ENCODE measurements at places on chromosomes 7 and 10.

DNA sequence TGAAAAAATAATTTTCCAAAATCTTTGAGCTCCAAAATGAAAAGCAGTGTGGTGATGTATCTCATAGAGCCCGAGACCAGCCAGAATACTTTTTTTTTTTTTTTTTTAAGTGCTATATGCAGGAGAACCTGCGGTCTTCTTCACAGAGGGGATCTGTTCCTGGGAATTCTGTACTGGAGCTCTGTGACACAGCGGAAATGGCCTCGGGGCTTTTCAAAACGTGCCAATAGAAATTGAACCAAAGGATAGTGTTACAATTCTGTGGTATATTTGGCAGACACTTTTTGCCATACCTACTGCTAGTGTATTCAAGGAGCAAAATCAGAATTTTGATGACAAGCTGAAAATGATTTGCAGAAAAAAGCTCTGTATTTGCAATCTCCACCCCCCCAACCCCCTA, 1429.3 kb upstream of the LRRTM3 start:
- no peak for DNase-seq

DNA sequence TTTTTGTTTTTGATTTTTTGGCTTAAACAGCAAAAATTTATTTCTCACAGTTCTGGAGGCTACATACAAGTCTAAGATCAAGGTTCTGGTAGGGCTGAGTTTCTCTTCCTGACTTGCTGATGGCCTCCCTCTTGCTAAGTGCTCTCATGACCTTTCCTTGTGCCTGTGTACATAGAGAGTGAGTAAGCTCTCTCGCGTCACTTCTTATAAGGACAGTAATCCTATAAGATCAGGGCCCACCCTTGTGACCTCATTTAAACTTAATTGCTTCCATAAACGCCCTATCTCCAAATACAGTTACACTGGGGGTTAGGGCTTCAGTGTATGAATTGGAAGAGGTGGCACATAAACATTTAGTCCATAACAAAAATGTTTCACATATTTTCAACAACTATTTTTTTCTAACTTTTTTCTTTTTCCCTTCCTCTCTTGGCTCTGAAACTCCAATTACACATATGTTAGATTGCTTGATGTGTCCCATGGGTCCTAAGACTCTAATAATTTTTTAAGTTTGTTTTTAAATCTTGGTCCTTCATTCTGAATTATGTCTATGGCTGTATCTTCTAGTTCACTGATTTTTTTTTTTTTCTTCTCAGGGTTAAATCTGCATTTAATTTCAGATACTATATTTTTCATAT, 149.8 kb downstream of the HBP1 start:
- DNase-seq = no peak

DNA sequence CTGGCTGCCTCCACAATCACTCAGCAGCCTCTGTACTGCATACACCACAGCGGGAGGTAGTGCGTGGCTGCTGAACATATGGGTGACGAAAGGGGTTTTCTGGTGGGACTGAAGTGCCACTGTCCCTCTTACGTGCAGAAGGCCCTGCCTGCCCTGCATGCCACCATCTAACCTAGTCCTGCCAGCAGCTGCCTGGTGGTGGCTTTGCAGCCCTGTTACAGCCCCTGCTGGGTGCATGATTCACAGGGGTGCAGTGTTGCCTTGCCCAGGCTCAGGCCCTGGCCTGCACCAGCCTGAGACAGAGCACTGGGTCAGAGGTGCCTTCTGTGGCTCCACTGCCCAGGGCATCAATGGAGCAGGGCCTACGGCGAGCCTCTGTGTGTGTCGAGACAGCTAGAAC, 50.1 kb downstream of the SYPL1 start:
- no peak for DNase-seq

- DNase-seq = peak; percentile 60
These were observed 85.8 kb upstream of the PRKCQ start for GRCh38 chr10:6665847-6666246.

DNA sequence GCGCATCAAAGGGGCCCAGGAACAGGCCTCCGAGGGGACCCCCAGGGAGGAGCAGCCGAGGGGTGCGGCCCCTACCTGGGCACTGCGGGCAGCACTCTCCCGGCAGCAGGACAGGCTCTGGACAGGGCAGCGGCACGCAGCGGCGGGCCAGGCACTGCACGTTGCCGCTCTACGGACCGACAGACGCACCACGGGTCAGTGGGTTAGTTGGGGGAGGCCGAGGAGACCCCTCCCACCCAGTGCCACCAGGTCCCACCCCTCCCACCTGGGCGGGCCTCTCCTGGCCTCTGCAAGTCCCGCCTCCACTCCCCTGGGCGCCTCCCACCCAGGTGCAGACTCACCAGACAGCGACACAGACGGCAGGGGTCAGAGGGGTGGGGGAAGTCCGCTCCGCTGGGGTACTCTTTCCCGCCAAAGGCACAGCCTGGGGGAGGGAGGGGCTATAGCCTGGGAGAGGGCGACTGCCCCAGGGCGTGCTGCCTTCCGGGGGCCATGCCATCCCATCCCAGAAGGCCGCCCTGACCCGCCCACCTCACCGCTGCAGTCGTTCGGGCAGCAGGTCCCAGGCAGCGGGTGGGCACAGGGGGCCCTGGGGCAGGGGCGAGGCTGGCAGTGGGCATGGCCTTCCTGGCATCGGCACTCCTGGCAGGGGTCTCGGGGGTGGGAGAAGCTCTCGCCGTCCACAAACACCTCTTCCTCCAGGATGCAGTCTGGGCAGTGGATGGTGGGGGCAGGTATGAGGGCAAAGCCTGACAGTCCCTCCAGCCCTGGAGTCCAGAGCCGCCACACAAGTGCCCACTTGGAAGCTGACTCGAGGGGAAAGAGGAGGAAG, 19.2 kb downstream of the KCP start:
- DNase-seq = no peak

GRCh38 chr7:40885503-40885902, 750.7 kb downstream of the SUGCT start:
- DNase-seq = no peak
